ENCODE measurements at places on chromosomes 16 and 17.

DNA sequence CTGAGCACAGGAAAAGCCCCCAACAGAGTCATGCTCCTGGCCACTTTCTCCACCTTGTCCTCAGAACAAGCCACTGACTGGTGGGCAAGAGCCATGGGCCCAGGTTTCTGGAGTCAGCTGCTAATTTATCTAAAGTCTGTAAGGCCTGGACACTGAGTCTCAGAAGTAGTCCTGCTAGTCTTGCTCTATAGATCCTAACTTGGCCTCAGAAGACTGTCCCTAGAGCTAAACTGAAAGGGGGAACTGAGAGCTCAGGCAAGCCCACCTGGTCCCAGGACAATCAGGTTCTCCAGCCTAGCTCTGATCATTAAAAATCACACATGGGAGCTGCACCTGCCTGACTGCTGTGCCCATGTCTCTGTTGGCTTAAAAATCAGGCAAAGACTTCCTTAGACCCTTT lies 485.8 kb downstream of the SLC39A11 start:
- DNase-seq: no peak

GRCh38 chr16:72956124-72957064 lies 91.5 kb downstream of the ZFHX3 start:
- DNase-seq: no peak

DNA sequence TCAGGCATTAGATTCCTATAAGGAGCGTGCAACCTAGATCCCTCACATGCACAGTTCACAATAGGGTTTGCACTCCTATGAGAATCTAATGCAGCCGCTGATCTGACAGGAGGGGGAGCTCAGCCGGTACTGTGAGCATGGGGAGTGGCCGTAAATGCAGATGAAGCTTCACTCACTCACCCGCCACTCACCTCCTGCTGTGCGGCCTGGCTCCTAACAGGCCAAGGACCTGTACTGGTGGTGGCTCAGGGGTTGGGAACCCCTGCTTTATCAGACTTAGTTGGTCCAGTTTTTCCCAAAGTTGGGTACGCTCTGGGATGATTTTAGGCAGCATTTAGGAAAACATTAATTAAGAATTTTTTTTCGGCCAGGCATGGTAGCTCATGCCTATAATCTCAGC lies 103.8 kb downstream of the MARF1 start:
- DNase-seq: no peak

DNA sequence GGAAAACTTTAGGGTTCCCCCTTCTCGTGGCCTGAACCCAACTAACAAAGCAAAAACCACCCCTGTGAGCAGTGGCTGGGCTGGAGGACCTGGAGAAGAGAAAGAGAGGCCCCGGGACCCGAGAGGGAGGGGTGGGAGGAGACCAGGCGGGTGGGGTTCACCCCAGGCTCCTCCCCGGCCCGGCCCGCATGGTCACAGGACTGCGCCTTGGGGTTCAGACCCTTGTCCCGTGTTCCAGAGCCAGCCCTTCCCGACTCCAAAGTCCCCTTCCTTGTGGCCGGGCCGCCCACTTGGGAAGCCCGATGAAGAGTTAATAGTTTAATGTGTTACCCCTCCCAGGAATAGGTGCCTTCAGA lies 852 bp downstream of the MARVELD3 start:
- no peak for DNase-seq

DNA sequence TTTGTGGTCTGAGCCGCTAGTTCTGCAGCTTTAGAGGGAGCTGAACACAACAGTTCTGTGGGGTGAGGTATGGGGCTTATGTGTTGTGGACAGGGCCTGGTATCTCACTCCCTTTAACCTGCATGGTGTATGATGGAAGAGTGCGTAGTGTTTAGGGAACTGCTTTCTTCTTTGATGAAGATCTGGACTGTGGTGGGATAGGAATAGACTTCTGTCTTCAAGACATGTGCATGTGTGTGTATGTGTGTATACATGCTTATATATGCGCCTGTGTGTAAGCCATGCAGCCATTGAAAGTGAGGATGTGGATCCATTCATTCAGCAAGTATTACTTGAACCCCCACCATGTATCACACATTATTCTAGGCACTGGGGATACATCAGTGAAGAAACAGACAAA lies 114.8 kb upstream of the TMEM97 start:
- DNase-seq: no peak

DNA sequence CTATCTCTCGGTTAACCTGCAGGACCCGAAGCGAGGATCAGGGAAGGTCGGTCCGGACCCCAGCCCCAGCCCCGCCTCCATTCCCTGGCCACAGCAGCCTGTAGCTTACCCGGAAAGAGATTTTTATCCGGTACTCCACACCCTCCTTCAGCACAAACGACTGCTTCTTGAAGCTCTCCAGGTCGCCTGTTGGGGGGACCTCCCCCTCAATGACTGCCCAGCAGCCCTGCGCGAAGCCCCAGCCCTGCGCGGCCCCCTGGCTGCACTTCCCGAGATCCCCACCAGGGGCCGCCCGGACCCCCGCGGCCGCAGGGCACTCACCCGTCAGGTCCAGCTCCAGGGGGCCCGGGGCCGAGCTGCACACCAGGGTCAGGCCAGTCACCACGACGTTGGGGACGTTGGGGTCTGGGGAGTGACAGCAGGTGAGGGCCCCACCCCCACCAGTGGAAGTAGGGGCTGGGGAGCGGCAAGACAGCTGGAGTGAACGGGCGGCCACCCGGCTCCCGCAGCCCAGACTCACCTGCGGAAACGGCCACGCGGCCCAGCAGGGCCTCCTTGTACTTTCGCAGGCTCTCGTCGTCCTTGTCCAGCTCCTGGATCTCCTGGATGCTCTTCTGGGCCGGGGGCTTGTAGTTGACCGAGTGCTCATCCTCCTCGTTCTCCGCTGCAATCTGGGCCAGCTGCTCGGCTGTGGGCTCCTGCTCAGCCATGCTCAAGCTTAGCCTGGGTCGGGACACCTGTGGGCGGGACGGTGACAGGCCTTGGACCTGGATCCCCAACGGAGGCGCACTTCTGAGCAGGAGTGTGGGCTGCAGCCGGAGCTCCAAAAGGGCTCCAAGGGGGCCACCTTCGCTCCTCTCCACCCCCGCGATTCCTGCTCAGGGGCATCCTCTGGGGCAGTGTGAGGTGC lies 1.7 kb downstream of the ARHGDIA start:
- DNase-seq: no peak

DNA sequence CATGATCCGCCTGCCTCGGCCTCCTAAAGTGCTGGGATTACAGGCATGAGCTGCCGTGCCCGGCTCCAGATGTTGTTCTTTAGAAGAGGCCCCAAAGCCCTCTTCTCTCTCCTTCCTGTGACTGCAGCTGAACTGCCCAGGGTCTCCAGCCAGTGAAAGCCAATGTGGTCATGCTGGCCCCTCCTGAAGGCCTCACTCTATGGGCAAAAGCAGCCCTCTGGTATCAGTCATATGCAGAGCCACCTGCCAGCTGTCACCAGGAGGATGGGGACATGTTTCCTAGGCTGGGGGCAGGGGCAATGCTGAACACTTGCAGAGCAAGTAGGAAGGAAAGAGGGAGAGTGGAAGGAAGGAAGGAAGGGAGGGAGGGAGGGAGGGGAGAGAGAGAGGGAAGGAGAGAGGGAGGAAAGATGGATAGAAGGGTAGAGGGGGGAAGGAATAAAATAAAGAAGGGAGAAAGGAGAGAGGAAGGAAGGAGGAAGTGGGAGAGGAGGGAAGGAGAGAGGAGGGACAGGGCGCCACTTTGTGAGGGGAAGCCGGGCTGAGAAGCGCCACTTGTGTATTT lies 36.0 kb downstream of the SOCS3 start:
- no peak for DNase-seq

GRCh38 chr17:16988749-16989229 lies 16.9 kb upstream of the TNFRSF13B start:
- no peak for DNase-seq

GRCh38 chr16:48269011-48269410 lies 21.7 kb upstream of the ABCC11 start:
- no peak for DNase-seq

GRCh38 chr17:47717261-47717697 lies 15.8 kb upstream of the TBX21 start:
- no peak for DNase-seq

- DNase-seq: no peak
Observed at GRCh38 chr16:51276336-51276735, 125.3 kb upstream of the SALL1 start.

GRCh38 chr17:61410141-61411010 lies 10.7 kb downstream of the TBX2 start:
- no peak for DNase-seq

GRCh38 chr16:35150805-35151312 lies 1691.4 kb downstream of the TP53TG3F start:
- DNase-seq: no peak

- DNase-seq: no peak
Observed at GRCh38 chr17:67554634-67555033, 163.1 kb upstream of the NOL11 start.

- DNase-seq: no peak
Observed at GRCh38 chr17:37179893-37180292, 195.9 kb upstream of the C17orf78 start.

DNA sequence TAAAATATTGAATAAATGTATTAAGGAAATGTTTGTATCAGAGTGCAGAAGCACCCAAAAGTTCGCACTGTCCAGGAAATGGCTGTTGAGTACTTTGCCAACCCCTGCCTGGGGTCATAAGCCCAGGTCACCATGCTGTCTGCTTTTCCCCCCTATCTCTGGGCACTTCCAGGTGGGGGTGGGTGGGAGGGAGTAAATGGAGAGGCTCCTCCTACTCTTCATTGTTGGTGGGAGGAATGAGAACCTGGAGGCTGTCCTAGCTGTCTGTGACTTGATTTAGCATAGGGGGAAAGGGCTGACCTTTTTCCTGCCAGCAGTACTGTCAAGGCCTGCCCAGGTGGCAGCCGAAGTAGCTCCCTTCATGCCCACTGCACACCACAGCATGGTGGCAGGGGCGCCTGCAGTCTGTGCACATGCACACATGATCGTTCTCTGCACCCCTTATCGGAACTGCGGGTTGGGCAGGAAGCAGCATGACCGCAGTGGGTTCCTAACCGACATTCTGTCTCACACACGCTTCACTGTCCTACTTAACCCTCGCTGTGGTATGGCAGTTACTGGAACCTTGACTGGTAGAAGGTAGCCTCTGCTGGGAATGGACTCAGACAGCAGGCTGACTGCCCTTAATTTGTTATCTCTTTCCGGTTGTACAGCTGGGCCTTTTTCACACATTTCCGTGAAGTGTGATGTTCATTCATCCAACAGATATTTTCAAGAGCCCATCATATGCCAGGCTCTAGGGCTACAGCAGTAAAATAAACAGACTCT lies 41.5 kb downstream of the LDHD start:
- no peak for DNase-seq

All from vagina (tissue), 2 donors.